ENCODE measurements at places on chromosomes 7 and 10.

DNA sequence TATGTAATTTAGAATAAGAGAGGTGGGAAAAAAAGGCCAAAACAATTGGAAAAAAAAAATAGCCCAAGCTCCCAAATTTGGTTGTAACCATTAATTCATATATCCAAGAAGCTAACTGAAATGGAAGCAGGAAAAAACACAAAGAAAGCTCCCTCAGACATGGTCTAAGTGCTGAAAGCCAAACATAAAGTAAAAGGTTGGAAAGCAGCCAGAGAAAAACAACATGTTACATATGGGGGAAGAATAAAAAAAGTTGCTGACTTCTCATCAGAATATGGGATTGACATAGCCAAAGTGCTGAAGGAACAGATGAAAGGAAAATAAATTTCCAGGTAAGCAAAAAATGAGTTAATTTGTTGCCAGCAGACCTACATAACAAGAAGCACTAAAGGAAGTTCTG is 40.3 kb downstream of the PDZD8 start:
- no peak for DNase-seq

DNA sequence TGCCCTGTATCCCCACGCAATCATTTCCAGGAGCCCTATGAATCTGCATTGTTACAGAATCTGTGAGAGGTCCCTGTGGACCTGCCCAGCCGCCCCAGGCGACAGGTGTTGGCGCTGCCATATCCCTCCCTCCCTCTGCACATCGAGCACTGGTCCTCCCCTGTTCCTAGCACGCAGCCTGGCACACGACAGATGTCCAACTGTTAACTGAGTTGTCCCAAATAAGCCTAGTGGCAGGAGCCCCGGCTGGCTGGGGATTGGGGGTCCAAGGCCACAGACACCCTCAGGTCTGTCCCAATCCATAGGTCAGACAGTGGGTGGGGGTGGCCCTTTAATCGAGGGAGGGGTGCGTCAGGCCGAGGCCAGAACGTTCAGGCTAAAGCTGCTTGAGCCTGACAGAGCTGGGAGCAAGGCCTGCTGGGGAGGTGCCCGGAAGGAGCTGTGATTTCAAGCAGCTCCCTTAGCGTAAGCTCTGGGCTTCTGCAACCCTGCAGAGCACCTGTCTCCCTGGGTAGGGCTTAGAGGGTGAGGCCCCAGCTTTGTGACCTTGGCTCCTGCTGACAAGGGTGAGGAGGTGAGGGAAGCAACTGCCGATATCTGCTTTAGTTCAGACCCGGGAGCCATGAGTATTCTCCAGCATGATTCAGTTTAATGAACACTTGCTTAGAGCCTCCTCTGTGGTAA is 40.1 kb downstream of the ADRA2A start:
- DNase-seq, result no peak

DNA sequence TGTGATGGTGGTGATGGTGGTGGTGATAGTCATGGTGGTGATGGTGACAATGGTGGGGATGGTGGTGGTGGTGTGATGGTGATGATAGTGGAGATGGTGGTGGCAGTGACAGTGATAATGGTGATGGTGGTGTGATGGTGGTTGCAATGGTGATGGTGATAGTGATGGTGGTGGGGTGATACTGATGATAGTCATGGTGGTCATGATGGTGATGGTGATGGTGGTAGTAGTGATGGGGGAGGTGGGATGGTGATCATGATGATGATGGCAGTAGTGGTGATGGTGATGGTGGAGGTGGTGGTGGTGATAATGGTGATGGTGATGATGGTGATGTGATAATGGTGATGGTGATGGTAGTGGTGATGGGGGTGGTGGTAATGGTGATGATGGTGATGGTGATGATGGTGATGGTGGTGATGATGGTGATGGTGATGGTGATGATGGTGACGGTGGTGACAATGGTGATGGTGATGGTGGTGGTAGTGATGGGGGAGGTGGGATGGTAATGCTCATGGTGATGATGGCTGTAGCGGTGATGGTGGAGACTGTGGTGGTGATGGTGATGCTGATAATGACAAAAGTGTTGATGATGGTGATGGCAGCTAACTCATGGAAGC is 4.7 kb upstream of the PWWP2B start:
- DNase-seq, result no peak

GRCh38 chr10:63515002-63515763 is 6.0 kb upstream of the REEP3 start:
- no peak for DNase-seq

GRCh38 chr10:103666087-103666761 is 172.7 kb downstream of the NEURL1 start:
- no peak for DNase-seq

DNA sequence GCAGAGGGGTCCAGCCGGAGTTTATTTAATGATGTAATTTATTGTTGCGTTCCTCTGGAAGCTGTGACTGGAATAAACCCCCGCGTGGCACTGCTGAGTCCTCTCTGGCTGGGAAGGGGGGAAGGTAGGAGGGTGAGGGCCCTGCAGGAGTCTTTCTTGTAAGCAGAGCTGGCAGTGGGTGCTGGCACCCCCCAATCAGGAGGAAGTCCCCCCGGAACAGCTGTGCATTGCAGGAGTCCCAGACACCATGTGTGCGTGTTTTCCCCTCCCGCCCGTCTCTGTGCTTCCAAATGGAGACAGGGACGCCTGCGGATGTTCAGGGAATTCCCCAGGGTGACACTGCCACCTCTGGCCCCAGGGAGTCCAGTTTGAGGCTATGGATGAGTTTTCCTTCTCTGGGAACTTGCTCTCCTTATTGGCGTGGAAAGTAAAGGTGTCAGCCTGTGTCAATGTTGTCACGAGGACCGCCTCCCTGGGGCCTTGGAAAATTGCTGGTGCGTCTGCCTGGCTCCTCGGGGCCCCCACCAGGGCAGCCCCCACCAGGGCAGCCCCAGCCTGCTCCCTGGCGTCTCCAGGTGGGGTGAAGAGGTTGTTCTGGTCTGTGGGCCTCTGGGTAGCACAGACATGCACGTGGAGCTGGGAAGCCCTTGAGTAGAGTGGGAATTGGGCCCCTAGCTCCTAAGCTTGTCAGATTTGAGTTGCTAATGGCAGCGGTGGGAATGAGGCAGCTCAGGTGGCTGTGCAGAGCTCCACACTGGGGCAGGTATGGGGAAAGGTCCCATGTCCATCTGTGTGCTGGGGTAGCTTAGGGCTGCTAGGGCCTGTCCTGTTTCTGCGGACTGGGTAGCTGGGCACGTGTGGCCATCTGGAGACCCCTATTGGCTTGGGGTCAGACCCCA is 2.7 kb downstream of the FZD9 start:
- no peak for DNase-seq

DNA sequence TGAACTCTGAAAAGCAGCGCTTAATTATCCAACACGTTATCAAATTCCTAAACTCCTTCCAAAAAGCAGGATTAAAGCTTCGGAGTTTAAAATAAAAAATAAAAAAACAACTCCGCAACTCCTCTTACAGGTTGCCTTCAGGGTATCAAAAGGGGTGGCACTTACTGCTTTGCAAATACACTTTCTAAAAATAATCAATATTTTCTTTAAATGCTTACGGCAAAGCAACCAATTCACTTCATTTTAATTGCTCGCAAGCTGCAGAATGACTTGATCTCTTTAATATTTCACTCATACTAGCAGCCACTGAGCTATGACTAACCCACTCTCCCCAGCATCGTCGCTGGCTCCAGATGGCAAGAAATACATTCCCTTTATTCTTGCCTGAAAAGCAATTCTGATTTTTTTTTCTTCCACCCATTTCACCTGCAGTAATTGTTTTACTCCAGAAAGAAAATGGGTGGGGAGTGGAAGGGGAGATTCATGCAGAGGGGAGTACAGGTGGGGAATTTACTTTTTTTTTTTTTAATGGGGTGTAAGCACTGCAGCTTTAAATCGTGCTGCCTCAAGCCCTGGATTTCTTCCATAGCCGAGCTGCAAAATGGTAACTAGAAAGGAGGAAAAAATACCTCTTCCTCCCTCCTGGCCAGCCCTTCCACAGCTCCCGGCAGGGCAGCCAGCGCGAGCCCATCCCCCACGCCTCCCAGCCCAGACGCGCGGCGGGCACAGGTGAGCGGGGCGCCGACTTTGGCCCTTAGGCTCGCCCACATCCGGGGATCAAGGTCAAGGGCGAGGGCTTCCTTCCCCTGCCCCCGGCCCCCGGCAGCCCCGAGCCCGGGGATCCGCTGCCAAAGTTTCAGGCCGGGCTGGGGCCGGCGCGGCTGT is 54.2 kb upstream of the FHIP2A start:
- DNase-seq, result no peak

DNA sequence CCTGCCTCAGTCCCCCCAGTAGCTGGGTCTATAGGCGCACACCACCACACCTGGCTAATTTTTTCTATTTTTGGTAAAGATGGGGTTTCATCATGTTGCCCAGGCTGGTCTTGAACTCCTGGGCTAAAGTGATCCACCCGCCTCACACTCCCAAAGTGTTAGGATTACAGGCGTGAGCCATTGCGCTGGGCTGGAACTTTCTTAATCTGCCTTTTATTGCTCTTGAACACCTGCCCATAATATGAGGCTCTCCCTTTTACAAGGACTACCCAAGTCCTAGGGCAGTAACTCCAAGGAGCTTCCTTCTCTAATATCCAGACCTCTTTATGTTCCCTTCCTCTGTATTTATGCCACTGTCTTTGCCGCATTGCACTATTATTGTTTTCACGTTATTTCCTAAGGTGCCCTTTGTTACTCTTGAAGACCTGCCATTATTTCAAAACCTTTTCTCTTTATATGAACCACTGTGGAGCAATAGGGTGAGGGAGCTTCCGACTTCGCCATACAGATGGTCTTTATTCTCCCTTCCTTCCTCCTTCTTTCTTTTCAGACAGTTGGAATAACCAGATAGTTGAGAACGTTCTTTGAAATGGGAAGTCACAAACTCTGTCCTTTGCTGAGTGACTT is 36.3 kb upstream of the TCF7L2 start:
- DNase-seq, result no peak

DNA sequence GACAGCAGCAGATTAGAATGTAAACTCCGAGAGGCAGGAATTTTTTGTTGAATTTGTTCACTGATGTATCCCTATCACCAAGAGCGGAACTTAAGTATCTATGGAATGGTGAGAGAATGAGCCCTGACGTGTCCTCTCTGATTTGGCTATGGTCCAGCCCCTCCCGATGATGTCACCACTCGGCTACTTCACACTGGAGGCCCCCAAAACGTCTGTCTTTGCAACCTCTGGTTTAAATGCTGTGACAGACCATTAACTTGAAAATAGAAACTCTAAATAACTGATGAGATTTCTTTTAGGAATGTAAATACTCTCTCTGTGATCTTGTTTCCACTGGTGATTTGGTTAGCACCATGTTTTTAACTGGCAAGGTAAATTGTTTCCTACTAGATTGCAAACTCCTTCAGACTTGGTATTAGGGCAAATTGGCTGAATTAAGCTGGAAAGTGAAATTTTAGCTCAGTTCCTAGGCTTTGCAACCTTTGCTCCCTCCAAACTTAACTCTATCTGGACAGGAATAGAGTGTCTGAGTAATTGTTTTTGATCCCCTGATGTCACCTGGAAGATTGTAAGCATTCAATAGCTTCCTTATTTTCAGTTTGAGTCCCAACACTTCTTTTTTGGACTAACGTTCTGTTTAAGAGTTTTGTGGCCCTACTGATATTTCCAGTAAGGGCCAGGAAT is 19.1 kb downstream of the SLC16A12 start:
- DNase-seq, result no peak

GRCh38 chr10:5927306-5927705 is 37.3 kb downstream of the FBH1 start:
- no peak for DNase-seq

DNA sequence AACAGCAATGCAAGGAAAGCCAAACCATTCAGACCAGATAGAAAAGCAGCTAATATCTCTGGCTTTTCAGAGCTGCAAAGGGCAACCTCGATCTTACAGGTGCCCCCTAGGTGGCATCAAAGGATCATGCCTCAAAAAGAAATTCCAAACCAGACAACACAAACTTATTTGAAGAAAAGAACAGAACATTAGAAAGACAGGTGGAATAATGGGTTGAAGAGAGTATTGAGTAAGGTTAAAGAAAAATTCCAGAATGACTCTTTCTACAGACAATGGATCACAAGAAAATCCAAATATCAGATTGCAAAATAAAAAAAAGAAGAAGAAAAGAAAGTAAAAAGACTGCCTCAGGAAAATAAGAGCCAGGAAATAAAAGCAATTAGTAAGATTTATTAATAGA is 213.7 kb downstream of the ELMO1 start:
- DNase-seq, result no peak

- no peak for DNase-seq
Observed at GRCh38 chr10:113666682-113667252, 2.9 kb upstream of the NRAP start.

- no peak for DNase-seq
Observed at GRCh38 chr10:12829831-12830390, 171.6 kb downstream of the CCDC3 start.

DNA sequence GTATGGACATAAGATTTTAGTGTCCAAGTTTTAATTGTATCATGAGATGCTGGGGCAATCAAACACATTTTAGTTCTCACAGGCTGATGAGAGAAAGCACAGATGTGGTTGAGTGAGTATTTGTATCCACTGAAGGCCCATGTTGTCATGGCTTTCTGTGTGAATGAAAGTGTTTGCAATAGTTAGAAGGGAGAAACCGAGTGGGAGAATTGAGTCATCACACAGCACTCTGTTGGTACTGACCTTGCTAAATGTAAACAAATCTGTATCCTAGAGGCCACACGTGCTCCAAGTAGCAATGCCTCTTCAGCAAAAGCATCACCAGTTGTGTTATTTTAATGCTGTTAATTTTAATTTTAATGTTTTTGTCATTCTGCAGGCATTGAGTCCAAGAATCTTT is 121.2 kb downstream of the EMX2 start:
- DNase-seq, result no peak

DNA sequence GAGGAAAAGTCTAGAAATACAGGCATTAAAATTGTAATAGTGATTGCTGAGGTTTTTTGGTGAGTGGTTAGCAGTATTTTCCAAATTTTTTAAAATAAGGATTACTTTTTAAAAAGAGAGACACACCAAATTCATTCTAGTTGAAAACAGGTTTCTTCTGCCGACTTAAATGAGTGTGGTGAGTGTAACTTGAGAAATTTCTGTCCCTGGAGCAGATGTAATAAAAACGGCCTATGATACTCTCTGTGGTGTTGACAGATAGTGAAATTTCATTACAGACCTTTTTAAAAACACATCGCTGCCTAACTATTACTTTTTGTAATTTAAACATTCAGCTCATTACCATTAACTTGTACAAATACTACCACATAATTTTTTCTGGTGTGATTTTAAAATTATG is 90.1 kb downstream of the CYP51A1 start:
- no peak for DNase-seq

- no peak for DNase-seq
Observed at GRCh38 chr10:59588791-59589190, 120.9 kb downstream of the SLC16A9 start.

- DNase-seq, result no peak
Observed at GRCh38 chr10:113665806-113666354, 2.0 kb upstream of the NRAP start.

DNA sequence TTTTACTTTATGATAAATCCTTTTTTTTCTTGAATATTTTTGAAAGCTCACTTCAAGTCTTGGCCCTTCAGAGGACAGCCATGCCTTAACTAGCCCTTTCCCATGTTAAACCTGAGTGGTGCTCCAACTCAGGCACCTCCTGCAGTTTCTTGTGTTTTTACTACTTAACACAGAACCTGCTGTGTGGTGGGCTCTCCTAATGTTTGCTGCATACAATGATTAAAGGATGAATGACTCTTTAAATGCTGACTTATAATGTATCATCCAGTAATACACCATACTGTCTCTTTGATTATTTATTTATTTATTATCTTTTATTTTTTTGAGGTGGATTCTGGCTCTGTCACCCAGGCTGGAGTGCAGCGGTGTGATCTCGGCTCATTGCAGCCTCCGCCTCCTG is 179.4 kb downstream of the SEMA3E start:
- DNase-seq, result no peak

GRCh38 chr7:112334366-112334765 is 115.9 kb upstream of the IFRD1 start:
- no peak for DNase-seq
